ENCODE measurements at places on chromosomes 3 and 15.

DNA sequence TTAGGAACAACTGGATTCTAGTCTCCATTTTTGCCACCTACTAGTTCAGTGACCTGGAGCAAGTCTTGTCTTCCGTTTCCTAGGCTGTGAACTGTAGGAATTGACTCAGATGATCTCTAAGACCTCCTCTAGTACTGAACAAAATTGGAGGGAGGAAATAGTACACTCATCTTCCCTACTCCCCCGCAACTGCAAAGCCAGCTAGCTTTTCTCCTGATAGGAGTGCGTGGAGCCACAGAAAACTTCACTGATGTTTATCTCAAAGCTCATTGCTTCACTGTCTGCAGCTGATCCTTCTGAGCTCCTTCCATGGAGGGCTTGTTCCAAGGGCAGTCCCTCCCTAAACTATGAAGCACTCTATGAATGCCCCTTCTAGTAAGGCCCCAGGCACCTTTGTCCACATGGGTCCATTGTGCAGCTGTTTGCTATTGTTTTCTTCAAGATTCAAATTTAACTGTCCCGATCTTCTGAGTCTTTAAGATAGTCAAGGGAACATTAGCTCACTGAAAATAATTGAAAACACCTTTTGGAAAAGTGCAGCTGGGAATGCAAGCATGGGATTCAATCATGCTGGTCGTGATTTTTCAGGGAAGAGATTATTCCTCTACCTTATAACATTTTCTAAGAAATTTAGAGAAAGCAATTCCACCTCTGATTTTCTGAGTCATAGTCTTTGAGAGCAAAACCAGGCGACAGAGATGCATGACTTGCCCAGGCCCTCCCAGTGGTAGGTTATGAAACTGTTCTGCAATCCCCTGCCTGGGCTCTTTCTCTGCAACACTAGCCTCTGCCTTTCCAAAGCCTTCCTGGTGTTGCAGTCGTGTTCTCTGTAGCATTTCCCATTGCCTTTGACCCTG is 24.3 kb downstream of the FILIP1L start:
- DNase-seq = no peak

- no peak for DNase-seq
Measured at GRCh38 chr3:172140499-172141391, 101.4 kb downstream of the FNDC3B start.

DNA sequence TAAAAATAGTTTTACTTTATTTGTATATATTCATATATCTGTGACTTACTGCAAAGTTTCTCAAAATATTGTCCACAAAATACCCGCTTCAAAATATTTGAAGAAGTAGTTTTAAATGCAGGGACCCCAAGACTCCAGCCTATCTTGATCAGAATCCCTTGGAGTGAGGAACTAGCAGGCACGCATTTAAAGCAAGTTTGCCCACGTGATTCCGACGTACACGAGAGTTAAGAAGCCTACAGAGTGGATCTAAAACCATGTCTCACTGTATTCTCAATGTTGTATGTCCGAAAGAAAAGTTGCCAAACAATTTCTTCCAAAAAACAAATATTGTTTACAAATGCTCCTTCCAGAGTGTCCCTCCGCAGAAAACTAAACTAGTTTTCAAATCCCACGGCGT is 1.7 kb downstream of the GABRB3 start:
- DNase-seq = no peak

DNA sequence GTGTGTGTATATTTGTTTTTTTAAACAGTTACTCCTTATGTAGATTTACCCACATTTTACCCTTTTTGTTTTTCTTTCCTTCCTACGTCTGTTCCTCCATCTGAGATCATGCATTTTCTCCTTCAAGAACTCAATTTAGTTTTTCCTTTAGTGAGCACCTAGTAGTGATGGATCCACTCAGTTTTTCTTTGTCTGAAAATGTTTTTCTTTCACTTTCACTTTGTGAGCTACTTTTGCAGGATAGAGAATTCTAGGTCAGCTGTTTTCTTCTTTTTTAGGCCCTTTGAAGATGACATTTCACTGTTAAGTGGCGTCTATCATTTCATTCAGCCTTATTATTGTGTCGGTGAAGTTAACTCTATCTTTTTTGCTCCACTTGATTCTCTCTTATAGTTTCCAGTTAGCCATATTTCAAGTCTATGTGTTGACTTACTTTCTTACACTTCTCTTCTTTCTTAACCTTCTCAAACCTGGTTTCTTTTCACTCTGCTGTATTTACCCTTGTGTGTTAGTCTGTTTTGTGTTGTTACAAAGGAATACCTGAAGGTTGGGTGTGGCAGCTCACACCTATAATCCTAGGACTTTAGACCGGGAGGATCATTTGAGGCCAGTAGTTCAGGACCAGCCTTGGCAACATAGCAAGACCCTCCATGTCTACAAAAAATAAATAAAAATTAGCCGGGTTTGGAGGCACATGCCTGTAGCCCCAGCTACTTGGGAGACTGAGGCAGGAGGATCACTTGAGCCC is 55.8 kb downstream of the PRKCI start:
- no peak for DNase-seq

DNA sequence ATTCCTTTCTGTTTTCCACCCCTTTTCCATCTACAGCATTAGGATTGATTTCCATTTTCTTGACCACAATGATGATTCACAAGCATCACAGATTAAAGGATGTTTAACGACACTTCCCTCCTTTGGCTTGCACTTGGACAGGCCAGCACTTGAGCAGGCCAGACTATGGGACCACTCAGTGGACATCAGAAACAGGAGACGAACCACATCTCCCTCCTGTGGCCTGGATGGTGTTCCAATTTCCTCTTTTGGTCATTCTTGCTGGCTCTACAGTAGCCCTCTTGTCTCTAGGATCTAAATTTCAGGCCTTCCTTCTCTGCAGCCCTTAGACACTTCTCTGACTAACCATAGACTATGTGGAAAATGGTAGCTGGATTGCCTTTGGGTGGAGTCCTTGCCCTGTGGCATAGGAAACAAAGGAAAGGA is 78.8 kb upstream of the BOC start:
- no peak for DNase-seq

GRCh38 chr3:7754653-7755441 is 746.8 kb upstream of the LMCD1 start:
- DNase-seq = peak; percentile 44

DNA sequence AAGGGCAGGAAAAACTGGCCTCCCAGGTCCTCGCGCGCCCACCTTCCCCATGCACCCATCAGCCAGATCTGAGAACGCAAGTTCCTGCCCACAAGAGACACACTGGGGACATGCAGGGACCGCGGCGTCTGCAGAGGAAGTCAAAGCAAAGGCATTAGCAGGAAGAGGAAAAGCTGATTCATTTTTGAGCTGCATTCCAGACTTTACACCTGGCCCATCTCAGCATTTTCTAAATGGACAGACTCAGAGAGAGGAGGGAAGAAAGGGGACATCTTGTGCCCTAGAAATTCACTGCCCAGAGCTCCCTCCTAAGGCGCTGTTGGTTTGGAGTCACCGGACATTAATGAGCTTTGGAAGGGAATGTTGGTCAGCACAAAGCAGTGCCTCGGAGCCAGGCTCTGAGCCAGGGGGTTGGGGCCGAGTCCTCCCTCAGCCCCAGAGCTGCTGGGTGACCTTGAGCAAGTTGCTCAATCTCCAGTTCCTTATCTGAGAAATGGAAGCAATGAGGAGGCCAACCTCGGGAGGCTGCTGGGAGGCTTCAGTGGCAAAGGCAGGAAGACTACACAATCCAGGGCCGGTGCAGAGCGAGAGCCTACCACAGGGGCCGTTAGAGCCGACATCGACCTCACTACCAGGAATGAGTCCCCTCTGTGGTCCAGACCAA is 150.5 kb upstream of the IQSEC1 start:
- DNase-seq = no peak

DNA sequence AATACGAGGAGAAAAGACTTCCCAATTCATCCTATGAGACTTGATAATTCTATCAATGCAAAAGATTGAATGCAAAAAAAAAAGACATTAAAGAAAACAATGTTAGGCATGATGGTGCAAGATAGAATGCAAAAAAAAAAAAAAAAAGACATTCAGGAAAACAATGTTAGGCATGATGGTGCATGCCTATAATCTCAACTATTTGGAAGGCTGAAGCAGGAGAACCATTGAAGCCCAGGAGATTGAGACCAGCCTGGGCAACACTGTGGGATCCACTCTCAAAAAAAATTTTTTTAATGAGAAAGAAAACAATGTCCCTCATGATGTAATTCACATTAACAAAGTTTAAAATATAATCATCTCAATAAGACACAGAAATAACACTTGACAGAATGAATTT is 75.9 kb downstream of the MYO9A start:
- DNase-seq = no peak

DNA sequence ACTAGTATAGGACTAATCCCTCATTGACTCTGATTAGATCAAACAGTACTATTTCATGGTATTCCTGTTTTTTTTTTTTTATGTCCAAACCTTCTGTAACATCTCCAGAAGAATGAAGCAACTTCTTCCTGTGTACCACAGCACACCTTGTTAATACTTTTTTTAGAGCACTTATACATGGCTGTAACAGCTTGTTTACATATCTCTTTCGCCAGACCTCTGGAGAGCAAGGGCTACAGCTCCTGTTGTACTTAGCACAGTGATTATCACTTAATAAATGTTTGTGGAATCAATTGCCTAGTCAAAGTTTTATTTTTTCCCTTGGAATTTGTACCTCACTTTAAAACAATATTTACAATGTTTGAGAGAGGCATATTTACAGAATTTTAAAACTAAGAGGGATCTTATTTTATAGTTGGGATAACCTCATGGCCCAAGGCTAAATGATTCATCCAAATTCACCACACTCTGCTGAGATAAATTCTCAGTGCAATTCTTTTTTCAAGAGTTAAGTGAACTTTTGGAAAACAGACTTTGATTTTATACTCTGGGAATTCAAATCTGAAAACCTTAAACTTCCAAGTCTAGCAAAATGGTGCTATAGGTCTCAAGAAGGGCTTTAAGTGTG is 9.2 kb upstream of the GATM start:
- DNase-seq = no peak

DNA sequence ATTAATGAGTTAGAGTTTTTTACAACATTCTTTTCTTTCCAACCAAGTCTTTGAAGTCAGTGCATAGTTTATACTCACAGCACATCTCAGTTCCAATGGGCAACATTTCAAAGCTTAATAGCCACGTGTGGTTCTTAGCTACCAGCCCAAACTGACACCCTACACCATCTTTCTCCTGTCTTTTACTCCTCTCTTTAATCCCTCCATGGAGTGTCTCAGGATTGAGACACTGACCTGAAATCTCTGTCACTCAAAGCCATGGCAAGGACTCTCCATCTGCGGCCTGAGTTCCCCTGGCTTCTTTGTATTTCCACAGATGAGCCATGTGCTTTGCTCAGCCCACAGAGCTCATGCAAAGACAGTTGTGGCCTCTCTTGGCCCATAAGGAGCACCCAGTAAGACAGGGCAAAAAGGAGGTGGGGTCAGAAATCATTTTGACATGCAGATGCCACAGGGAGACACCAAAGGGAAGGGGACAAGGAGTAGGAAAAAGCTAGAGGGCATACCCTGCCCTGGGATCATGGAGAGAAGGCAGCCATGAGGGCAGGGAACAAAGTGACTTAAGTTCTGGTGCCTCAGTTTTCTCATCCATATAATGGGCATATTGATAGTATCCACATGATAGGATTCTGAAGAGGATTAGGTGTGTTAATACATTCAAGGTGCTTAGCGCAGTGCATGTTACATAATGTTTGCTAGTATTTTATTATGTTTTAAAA is 493.6 kb upstream of the PROK2 start:
- DNase-seq = no peak
